ENCODE measurements at places on chromosomes 2 and 18.

DNA sequence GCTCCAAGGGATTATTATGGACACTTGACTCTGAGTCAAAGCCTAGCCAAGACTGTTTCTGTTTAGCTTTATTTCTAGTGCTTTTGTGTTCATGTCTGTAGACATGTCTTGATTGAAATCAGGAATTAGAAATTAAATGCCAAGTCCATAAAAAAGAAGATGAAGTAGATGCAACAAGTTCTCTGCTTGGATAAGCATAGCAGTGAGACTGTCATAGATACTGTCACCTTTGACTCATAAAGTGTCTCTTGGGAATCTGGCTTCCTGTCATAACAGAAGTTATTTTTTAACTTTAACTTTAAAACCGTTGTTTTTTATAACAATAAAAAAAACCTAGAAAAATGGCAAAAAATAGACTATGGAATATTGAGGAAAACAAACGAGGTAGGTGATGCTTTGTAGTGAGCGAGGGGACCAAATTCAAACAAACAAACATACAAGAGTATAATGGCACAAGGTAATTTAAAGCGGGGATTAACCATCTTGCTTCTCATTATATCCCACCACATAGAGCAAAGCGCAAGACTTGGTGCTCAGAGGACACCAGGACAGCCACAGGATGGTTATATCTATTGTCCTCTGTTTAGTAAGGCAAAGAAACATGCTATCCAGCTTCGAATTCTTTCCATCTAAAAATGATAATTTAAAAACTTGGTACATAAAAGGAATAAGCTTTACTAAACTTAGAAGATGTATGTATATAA is 64.6 kb downstream of the CD226 start:
- DNase-seq = no peak

DNA sequence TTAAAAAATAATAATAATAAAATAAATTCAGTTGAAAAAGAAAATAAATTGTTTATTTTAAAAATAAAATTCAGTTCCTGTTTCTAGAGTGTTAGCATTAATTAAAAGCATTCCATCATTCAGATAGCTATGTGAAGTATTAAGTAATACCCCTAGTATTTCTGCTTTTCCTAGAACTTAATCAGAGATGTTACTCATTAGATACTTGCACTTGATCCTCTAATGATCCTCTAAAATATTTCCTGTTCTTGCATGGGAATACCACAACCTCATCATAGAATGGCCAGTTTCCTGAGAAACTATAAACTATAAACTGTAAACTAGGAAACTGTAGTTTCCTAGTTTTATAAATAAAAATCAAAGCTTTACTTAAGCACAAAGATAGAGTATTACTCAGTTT is 11.1 kb upstream of the CNNM3 start:
- DNase-seq = no peak

- peak; percentile 41 for DNase-seq
Observed at GRCh38 chr2:230902180-230902899, 22.7 kb downstream of the GPR55 start.

GRCh38 chr18:8988260-8988871 is 114.1 kb upstream of the NDUFV2 start:
- DNase-seq = peak; percentile 41

DNA sequence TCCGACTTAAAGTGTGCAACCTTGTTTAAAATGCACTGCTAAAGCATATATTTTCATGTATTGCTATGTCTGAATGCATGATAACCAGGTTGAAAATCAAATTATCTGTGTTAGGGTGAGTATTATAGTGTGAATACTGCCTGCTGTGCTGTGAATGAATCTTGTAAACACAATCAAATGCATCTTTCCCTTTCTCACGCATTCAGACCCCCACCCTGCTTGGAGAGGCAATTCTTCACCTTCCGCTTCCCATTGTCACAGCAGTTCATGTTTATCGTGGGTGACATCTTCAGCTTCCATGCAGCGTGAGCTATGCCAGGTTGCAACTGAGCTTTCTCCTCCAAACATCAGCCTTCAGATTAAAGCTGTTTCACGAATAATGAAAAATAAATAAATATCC is 418.0 kb downstream of the MEIS1 start:
- no peak for DNase-seq

DNA sequence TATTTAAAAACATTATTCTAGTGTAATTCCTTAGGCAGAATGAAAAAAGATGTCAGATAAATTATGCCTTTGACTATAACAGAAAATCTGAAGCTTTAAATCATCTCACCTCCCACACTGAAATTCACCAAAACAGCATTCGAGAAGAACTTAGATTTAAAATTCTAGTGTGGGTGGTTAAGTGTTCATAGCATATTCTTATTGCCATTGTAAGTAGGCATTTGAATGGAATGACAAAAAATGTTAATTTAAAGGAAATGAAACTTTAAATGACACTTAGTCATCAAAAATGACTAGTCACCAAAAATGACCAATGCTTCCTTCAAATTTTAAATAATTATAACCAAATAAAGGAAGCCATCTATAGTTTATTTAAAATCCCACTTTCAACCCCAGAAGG is 7.0 kb upstream of the ZNF407 start:
- DNase-seq = no peak

Data from effector CD4-positive, alpha-beta T cell (primary cell).